ENCODE measurements at places on chromosomes 5 and 9. TPM values are rescaled to one million over a fixed set of nuclear protein-coding genes. Genes with fewer than 3 reads are reported as not detected.

- DNase-seq, result no peak
Measured at GRCh38 chr5:96871027-96871399, 5.3 kb upstream of the ERAP2 start.

LEAP2 gene
- 0.25 TPM for total RNA-seq

FCN2 gene
- not detected for total RNA-seq

- DNase-seq, result no peak
Measured at GRCh38 chr5:77311214-77311571, 100.7 kb downstream of the PDE8B start.

GRCh38 chr9:97889941-97890887 lies 32.1 kb downstream of the TRMO start:
- no peak for DNase-seq

DNA sequence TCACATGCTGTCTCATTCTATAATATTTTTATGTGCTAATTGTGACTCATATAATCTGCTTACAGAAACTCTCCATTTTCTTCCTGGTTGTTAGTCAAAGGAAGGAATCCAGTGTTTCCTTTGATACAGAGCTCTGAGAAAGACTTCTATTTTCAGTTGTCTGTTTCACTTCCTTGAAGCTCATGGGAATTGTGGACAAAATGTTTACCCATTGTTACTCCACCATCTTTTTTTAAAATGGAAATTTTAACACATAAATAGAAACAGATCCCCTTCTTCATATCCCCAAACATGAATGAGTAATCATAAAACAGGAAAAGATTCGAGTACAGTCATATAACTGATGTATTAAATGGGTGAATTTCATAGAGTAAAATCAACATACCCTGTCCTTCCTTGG lies 42.0 kb upstream of the KCNN2 start:
- DNase-seq, result no peak

DNA sequence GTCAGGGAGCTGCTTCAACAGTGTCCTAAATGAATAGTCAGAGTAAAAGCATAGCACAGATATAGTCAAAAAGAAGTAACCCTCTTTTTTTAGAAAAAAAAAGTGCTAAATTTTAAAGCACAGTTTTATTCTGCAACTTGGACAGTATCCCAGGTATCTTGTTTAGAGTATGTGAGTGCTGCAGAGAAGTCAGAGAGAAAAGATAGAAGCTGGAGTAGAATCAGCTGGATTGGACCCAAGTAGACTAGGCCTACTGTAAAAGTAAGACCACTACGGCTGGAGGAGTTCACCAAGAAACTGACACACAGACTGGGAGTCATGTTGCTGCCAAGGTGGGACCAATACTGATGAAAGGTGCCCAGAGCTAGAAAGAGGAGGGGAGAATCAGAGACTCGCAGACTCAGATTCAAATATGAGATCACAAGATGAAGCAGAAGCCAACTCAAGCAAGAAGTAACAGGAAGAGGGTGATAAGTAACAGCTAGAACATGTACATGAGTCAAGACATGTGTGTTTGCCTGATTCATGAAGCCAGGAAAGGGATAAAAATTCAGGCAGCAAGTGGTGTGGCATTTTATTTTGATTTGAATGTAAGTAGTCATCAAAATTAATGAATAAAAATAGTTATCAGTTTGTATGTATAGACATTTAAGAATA lies 25.6 kb upstream of the TUSC1 start:
- DNase-seq, result no peak

- DNase-seq, result no peak
Measured at GRCh38 chr9:136171009-136171800, 33.7 kb downstream of the LHX3 start.

DNA sequence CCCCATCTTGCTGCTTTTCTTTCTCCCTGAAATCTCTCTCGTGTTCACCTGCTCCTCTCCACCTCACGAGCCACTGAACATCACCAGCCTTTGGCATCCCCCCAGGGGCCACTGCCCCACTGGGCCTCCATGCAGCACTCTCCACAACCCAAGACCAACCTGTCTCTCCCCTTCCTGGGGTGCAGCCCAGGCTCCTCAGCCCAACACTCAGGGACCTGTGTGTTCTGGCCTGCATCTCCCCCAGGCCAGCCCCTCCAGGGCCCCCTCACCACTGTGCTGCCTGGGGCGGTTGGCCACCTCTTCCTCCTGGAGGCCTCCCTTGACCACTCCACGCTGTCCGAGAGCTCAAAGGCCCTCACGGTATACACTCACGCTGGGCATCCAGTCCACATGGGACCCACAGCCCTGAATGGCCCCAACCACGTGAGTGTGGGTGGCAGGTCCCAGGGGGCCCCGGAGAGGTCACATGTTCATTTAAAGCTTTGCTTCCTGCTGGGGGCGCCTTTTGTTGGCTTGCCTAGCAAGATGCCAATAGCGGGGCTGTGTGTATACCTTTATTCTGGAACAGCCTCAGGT lies 453 bp upstream of the DOK3 start:
- DNase-seq, result no peak

Data from kidney epithelial cell (primary cell).